ENCODE measurements at places on chromosomes 1 and 21.

DNA sequence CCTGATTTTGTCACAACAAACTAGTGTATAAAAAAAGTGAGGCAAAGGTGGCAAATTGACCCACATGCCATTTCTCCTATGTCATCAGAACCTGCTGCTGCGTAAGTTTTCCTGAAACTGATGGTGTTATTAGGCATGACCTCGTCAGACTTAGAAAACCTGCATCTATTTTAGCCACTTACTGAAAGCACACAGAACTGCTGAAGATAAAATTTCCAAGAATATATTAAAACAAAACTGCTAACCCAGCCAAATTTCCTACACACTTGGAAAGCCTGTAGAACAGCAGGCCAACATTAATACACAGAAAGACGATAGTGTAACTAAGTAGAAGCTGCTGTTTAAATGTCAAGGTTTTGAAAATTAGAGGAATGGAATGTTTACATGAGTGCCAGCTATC lies 674.5 kb upstream of the CXADR start:
- no peak for DNase-seq

- DNase-seq, result no peak
These were observed 220.8 kb upstream of the ZP4 start for GRCh38 chr1:238111516-238111915.

DNA sequence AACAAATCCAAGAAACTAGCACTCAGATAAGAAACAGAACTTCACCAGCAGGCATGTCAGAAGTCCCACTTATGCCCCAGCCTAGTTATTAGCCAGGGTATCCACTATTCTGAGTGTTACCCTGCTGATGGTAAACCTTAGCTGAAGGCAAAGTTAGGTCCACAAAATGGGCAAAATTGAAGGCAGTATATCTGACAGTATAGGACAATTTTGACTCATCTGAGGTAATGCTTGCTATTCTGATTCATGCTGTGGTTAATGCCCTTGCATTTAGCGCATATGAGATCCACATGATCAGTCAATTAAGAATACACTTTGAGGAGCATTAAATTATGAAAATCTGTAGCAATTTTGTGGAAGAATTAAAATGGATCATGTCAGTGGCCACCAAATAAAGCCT lies 15.1 kb downstream of the IFI44 start:
- no peak for DNase-seq

DNA sequence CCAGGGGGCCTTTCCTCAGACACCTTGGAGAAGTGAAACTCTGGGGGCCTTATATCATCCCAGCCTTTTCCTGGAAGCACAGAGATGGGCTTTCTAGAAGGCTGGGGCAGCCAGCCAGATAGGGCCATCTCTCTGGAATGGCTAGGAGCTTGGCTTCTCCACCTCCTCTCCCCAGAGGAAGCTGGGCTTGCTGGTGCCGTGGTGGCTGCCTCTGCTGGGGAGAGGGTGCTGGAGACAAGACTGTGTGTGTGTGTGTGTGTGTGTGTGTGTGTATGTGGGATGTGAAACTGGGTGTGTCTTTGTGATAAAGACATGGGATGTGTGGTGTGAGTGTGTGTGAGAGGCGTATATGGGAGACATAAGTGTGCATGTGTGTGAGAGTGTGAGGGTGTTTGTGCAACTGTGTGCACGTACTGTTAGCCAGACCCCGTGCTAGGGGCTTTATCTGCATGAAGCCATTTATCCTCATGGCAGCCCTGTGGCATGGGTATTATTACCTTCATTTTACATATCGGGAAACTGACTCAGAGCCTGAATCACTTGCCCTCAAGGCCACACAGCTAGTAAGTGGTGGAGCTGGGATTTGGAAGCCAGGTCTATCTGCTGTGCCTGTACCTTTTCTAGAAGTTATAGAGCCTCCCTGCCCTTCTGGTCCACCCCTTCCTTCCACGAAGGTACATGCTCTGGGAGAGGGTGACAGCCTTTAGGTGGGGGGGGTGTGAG lies 44.2 kb downstream of the PTPRU start:
- DNase-seq, result no peak

DNA sequence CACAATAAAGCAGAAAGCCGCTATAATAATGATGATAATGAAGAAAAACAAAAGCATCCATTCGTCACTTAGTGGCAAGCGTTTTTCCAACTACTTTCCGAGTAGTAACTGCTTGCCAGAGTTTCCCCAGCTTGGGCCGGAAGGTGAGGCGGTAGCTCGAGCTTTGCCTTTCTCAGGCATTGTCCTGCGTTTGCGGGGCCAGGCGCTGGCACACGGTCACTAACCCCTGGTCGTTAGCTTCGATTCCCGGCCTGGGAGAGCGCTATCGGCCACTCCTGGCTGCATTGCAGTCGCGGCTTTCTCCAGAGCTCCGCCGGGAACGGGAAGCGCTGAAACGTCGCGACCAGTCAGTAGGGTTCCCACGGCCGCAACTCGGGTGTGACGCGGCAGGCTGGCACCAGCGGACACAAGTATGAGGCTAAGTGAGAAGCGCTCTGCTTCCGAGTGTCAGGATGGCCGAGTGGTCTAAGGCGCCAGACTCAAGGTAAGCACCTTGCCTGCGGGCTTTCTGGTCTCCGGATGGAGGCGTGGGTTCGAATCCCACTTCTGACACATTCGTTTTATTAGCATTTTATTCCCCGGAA lies 14.6 kb upstream of the ZNF692 start:
- peak; percentile 76 for DNase-seq

DNA sequence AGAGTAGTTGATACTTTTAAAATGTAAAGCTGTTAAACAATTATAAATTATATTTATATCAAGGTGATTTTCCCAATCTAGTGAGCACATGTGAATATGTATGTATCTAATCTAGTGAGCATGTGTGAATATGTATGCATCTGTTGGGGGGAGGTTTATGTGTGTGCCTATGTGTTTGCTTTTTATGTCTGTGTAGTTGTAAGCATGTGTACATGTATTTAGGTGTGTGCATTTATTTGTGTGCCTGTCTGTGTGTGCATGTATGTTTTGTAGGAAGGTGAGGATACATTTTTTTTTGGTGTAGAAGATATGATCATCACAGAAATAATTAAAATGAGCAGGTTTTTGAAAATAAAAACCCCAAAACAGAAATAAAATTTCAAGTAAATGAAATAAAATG lies 318.9 kb upstream of the CHRM3 start:
- no peak for DNase-seq

GRCh38 chr1:2350501-2350900 lies 40.9 kb downstream of the MORN1 start:
- no peak for DNase-seq

DNA sequence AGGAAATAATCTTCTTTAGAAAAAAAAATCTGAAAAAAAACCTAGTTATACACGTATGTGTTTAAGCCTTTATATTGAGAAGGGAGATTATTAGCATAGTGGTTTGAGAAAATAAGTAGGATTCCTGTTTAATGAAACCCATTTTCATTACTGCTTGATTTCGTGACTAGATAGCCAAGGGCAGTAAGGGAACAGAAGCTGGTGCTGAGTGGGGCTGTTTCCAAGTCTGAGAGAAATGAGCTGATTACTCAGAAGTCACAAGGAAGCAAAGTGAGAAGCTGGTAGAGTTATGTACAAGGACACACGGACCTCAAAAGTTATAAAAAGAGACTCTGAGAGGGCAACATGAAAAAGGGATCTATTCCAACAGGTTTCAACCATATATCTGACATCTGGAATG lies 256.5 kb downstream of the TTLL7 start:
- DNase-seq, result no peak

- no peak for DNase-seq
These were observed 25.5 kb upstream of the TNFRSF1B start for GRCh38 chr1:12141163-12141850.

- no peak for DNase-seq
These were observed 42.1 kb upstream of the TP53BP2 start for GRCh38 chr1:223887747-223888418.

DNA sequence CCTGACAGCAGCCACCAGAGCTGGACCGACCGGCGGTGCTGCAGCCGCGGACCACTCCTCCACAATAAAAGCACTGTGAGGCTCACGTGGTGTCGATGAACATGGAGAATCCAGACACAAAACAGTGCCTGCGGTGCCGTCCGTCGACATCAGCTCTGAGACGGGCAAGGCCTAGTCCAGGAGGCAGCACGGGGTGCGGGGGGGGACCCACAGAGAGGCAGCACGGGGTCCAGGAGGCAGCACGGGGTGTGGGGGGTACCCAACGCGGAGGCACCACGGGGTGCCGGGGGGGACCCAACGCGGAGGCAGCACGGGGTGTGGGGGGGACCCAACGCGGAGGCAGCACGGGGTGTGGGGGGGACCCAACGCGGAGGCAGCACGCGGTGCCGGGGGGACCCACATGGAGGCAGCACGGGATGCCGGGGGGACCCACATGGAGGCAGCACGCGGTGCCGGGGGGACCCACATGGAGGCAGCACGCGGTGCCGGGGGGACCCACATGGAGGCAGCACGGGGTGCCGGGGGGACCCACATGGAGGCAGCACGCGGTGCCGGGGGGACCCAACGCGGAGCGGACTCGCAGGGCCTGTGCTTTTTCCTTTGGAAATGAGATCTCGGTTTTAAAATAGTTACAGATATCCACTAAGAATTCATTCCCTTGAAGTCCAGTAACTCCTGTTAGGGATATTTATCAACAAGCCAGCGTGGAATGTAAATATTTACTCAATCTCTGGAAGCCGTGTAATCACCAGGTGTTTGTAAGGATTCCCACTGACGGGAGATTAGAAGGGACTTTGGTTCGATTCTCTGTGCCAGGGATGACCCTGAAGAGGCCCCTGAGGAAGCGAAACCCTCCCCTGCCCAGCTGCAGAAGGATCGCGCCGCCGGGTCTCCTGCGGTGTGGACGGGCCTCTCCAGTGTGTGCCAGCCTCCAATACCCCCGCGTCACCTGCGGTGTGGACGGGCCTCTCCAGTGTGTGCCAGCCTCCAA lies 52.1 kb downstream of the COL6A1 start:
- DNase-seq, result peak; percentile 8

DNA sequence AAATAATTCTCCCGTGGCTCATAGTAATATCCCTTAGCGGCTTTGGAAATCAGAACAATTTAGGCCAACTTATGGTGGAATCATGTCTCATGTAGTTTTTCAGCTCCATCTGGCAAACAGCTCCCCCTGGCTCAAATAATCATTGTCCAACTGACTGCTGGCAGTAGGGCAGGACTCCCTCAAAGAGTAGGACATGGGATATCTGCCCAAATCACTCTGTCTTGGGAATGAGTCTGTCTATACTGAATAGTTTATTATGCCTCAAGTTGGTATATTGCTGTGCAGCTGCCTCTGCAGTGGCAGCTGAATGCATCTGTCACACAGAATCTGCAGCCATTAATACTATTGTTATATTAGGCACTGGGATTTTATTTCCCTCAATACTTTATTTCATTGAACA lies 255.7 kb downstream of the COL11A1 start:
- no peak for DNase-seq

DNA sequence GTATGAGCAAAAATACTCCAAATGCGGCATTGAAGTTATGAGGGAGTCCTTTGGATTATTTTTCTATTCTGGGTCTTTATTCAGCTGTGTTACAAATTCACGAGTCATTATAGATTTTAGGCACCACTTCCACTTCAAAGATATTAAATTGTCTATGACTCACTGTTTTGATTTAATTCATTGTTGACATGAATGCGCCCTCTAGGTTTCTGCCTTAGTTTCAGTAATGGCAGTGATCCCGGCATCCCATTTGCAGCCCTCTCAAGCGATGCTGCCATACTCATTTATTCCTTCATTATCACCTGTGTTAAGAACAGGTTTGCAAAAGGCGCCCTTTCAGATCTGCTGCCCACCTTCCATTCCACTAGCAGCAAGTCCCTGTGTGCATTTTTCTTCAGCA lies 14.0 kb downstream of the RSPO1 start:
- DNase-seq, result no peak

DNA sequence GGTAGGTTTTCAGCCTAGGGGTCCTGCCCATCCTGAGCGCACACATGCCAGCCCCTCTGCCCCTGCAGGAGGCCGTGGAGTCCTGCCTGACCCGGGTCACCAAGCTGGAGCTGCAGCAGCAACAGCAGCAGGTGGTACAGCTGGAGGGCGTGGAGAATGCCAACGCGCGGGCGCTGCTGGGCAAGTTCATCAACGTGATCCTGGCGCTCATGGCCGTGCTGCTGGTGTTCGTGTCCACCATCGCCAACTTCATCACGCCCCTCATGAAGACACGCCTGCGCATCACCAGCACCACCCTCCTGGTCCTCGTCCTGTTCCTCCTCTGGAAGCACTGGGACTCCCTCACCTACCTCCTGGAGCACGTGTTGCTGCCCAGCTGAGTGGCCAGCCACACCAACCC lies 44.0 kb downstream of the TMCC2 start:
- DNase-seq, result no peak

DNA sequence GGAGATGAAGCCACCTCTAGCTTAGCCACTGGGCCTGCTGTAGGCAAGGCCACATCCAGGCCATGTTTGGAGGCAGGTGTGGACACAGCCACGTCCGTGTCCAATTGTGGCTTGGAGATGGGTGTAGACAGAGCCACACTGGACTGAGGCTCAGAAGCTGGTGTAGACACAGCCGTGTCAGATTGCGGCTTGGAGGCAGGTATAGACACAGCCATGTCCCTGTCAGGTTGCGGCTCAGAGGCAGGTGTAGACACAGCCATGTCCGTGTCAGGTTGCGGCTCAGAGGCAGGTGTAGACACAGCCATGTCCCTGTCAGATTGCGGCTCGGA lies 2.2 kb downstream of the PERM1 start:
- DNase-seq, result no peak

DNA sequence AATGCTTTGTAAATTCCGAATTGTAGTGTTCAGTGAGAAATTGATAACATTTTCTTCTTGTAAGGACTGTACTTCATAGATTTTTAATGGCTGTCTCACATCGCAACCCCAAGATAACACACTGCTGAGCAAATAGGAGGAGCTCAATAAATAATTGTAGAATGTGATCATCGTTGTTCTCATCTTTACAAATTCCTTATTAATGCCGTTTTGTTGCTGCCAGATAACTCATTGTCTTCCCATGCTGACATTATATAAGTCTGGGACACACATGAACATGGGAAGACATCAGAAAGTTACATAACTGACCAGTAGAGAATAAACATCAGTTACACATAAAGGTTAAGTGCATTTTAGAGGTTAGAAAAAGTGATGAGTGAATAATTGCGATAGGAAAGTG lies 46.4 kb upstream of the TSPAN2 start:
- DNase-seq, result no peak

- no peak for DNase-seq
These were observed 169.9 kb downstream of the HS2ST1 start for GRCh38 chr1:87084244-87084836.

GRCh38 chr1:119097380-119097779 lies 43.1 kb downstream of the WARS2 start:
- DNase-seq, result no peak

- no peak for DNase-seq
These were observed 73.5 kb downstream of the EPS15 start for GRCh38 chr1:51445351-51446090.

Data from HEK293T (cell line).